ENCODE measurements at places on chromosomes 2 and 18. TPM values are rescaled to one million over a fixed set of nuclear protein-coding genes. Genes with fewer than 3 reads are reported as not detected.
A peak's percentile ranks its signal among the peaks of the same experiment; 100 is the strongest.

KCTD1 gene
- 34.4 TPM for total RNA-seq

DNA sequence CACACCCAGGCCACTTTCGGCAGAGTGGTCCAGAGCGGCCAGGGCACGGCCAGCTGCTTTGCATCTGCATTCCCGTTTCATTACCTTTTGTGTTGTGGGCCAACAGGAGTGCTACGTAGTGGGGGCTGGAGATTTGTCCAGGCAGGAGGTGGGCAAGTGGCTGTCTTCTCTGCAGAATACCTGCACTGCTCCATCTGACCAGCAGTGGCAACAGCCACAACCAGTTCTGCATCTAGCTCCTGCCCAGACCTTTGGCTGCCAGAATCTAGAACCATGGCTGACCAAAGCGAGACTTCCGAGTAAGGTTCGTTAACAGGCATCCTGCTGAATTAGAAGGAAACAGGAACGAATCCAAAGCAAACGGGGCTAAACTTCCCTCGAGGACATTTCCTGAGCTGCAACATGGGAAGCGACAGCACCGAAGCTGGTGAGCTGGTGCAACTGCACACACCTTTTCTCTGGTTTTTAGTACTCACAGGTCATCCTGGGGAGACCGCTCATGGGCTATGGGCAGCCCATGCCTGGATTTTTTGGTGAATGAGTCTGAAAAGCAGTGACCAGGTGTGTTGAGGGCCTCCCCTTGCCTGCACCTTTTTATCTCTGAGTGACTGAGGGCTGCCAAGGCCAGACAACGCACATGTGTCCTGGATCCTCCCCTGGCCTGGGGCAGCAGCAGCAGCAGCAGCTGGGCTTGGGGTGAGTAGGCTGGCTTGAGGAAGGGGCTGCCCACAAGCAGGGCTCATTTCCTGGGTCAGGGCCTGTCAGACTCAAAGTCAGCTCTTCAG lies 10.5 kb downstream of the GDF7 start:
- H3K27ac ChIP-seq: no peak overlapping the region
- no peaks in the 10 kb centered on the region for H3K36me3 ChIP-seq
- H3K4me3 ChIP-seq: no peak overlapping the region
- no peaks in the 10 kb centered on the region for H3K27me3 ChIP-seq

FOXI3 gene
- not detected for total RNA-seq

KYNU gene
- not detected for total RNA-seq

CRYGD gene
- not detected for total RNA-seq

DNA sequence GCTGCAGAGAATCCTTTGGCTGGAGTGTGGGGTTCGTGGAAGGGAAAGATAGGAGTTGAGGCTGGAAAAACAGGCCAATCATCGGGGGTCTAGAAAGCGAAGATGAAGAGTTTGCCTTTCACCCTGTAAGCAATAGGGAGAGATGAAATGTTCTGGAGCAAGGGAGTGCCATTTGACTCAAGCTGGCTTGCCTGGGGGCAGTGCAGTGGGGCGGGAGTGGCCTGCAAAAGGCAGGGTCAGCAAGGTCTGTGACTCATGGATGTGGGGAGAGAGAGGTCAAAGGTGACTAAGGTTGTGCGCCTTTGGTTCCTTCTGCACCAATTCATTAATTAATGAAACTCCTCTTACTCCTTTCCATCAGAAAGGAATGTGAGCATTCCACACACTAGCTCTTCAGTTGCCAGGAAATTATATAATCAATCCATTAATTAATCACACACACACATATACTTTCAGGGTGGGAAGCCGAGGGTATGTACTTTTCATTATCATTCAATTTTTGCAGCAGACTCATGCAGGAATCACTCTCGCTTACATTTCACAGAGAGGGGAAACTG lies 227.6 kb downstream of the MYCN start:
- no peak for DNase-seq
- H3K4me3 ChIP-seq: no peak overlapping the region
- no peaks in the 10 kb centered on the region for H3K36me3 ChIP-seq
- no peaks in the 10 kb centered on the region for H3K4me1 ChIP-seq

GRCh38 chr2:26068602-26069298 lies 34.9 kb downstream of the RAB10 start:
- peaks cover 28% of the 10 kb centered on the region for H3K4me1 ChIP-seq
- peak overlapping the region; percentile 70 for H3K27ac ChIP-seq
- H3K36me3 ChIP-seq: peaks cover 3% of the 10 kb centered on the region
- no peak overlapping the region for H3K4me3 ChIP-seq
- H3K27me3 ChIP-seq: no peaks in the 10 kb centered on the region

DNA sequence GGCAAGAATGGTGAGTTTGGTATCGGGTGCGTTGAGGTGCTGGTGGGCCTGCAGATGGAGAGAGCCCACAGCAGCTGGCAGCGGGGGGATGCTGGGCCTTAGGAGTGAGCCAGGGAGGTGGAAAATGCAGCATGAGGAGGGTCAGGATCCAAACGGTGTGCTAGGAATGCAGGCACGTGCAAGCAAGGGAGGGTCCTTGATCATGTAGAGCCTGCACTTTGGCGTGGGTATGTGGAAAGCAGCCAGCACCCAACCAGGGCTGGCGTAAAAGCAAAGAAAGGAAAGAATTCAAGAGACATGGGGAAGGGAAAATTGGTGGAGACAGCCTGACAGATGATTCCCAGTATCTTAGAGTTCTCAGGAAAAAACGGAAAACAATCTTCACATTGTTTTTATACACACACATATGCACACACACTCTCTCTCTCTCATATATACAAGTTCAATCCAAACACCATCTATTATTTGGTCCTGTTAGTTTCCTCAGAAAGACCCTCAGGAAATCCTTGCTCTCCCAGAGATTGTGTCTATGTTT lies 46.3 kb downstream of the LTBP1 start:
- DNase-seq: no peak
- H3K4me3 ChIP-seq: no peak overlapping the region
- H3K36me3 ChIP-seq: no peaks in the 10 kb centered on the region
- H3K27ac ChIP-seq: no peak overlapping the region

DNA sequence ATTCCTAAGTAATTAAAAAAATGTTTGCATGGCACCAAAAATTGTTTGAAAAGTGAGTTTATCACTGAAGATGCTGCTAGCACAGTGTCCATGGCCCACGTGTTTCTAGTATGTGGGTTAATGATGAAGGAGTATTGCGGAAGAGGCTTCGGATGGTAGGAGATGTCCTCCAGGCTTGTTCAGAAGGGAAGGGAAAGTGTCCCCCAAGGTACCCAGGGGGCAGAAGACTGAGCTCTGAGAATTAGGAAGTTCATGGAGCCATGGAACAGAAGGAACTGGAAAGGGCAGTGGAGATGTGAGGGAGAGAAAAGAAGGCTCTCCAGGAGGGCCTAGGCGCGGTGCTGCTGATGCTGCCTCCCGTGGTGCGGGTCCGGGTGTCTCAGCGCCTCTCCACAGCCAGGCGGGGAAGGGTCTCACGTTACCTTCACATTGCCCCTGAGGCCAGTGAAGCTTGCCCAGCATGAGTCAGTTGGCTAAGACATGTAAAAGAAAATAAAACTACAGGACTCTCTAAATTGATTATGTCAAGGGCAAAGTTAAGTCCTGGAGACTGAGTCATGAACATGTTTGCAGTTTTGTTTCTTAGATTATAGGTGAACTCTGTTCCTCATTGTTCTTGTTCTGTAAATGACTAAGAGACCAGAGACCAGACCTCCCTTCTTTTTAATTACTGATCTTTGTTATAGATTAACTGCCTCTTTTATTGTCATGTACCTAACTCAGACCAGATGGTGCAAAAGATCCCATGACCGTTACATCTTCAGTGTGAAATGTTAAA lies 89.0 kb downstream of the MTCL1 start:
- DNase-seq: no peak
- peaks cover 40% of the 10 kb centered on the region for H3K4me1 ChIP-seq
- no peak overlapping the region for H3K4me3 ChIP-seq
- H3K27ac ChIP-seq: peak overlapping the region; percentile 68
- H3K36me3 ChIP-seq: peaks cover 7% of the 10 kb centered on the region

UGT1A4 gene
- not detected for total RNA-seq
